ENCODE measurements at places on chromosomes 12 and 14.

- DNase-seq: no peak
These were observed 73.4 kb downstream of the DUSP6 start for GRCh38 chr12:89278862-89279261.

GRCh38 chr14:102007916-102008418, 43.6 kb downstream of the DYNC1H1 start:
- DNase-seq: no peak

DNA sequence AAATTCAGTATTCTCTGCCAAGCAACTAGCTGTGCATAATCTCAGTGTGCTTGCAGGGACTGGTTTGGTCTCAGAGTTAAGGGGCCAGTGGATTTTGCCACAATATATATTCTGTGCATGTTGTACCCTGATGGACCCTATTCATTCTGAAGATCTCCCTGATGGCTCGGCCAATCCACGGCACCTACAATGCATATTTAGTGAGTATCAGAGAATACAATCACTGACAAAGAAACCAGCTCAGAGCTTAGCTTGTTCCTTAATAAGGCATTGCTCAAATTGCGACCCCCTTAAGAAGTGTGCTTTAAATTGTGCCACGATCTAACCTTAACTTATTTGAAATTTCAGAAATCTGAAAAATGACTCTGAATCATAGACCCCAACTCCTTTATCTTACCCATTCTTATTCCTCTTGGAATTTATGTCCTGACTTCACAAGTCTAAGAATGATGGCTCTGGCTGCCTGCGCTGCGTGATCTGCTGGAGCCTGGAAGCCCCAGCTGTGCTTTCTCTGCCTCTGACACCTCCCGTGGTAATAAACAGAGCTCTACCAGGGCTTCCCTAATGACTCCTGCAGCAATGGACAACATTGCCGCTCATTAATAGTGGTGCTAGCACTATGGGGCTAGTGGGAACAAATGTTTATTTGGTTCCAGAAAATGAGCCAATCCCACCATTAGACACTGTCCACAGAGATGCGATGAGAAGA, 9.0 kb upstream of the DCAF4 start:
- DNase-seq: no peak

DNA sequence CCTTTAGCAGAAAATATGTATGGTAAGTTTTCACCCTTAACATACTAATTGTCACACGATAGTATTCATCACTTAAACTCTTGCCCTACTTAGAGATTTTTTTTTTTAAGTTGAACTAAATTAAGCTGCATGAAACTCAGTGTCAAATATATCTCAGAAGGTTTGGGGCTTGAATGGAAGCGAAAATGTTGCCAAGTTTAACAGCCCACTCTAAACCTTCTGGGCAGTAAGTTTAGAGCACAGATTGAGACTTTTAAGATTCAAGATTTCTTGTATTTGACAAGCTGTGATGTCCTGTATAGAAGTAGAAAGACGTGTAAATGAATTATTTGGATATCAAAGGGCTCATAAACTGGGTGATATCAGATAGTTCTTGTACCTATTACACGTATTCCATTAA, 287.3 kb upstream of the FLRT2 start:
- DNase-seq: no peak

GRCh38 chr12:39930101-39930500, 175.8 kb downstream of the SLC2A13 start:
- DNase-seq: no peak

DNA sequence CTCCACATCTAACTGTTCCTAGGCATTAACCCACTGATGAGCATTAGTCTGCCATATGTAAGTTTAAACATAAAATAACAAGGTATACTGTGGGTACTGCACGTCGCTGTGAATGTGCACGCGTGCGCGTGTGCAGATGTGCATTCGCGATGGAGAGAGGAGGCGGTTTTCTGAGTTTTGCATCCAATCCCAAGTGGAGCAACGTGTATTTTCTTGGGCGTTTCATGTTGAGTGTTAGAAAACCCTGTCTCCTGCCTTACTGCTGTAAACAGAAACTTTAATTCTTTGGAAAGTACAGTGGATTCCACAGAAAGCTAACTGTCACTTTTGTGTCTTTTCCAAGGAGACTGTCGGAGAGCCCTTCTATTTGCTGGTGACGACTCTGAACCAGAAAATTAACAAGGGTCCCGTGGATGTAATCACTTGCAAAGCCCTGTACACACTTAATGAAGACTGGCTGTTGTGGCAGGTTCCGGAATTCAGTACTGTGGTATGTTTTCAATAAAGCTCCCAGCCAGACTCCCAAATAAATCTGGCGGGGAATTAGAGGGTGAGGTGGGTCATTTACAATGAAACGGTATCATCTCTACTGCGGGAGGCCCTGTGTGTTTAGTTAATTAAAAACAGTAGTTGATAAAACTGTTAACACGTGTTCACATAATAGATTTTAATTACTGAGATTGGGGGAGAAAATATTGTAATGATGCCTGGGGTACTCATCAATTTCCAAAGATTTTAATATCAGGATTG, 116.5 kb downstream of the PLXNC1 start:
- no peak for DNase-seq

DNA sequence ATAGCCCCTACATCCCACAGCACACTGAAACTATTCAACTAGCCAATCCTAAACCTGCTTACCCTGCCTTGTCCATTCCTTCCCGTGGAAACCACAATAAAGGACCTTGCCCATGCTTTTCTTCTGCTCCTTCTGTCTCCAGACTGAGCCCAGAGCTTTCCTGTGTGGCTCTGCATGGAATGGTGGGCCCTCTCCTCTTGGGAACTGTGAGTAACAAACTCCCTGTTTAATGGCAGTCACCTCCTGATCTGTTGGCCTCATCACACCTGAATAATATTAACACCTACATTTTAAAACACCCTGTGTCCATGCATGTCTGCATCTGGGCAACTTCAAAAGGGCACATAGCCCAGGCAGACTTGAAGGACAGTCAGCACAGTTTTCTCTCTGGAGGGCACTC, 12.4 kb downstream of the LGR5 start:
- DNase-seq: no peak

DNA sequence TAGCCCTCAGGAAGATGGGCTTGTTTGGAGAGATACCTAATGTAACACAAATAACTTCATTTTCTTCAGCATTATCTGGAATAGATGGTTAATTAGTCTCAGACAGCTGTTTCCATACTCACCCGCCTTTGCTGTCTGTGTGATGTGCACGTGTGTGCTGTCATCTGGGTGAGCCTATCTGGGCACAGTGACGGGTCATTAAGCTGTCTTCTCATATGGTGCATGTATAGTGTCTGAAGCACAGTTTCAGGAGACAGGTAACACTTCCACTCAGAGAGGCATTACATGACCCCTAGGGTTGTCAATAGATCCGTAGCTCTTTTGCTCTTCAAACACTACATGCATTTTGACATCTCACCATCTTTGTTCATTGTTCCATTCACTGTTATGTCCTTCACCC, 493.3 kb downstream of the APAF1 start:
- no peak for DNase-seq

- no peak for DNase-seq
These were observed 42.7 kb downstream of the SSH1 start for GRCh38 chr12:108814462-108815211.

DNA sequence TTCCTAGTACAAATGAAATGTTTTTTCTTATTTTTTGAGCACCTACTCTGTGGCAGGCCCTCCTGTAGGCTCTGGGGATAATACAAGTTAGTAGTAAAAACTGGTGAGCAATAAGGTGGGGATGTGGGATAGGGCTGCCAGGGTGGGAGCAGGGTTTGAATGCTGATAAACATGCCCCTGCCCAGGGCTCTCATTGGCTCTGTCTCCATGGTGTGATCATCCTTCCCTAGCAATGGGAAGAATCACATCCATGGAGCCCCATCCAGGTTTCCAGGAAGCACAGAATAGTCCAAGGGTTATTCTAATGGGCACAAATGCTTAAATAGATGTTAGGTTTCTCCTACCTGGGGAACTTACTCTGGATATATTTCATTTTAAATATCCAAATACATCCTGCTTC, 45.5 kb downstream of the GIT2 start:
- no peak for DNase-seq

DNA sequence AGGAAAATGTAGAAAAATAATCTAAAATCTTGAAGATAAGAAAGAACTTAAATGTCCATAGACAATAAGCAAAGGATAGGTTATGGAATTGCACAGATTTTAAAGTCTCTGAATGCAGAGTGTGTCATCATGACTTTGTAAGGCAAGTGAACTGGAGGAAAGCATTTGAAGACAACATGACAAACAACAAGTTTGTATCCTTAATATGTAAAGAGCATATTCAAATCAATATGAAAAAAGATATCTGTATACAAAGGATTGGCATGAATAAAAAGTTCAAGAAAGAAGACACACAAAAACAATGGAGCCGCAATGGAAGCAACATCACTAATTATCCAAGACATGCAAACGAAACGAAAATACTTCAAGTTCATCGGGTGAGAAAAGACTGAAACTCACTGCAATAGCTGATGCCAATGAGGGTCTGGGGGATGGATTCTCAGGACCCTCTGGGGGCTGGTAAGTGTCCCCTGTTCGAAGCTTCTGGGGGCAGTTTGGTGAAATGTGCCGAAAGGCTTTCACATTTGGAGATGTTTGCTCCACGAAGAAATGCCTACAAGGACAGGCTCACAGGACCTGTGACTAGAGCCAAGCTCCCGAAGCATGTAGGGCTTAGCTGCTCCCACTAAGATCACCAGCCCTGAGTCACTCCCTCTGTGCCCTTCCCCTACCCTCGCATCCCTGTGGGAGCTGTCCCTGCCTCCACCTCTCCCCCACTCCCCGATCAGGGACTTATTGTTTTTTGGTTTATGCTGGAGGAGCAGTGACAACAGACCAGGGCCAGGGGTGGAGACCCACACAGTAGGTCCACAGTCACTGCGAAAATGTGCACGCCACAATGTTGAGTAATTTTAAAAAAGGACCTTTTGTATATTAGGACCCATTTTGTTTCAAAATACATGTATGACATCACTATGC, 345.7 kb upstream of the SFSWAP start:
- DNase-seq: no peak

DNA sequence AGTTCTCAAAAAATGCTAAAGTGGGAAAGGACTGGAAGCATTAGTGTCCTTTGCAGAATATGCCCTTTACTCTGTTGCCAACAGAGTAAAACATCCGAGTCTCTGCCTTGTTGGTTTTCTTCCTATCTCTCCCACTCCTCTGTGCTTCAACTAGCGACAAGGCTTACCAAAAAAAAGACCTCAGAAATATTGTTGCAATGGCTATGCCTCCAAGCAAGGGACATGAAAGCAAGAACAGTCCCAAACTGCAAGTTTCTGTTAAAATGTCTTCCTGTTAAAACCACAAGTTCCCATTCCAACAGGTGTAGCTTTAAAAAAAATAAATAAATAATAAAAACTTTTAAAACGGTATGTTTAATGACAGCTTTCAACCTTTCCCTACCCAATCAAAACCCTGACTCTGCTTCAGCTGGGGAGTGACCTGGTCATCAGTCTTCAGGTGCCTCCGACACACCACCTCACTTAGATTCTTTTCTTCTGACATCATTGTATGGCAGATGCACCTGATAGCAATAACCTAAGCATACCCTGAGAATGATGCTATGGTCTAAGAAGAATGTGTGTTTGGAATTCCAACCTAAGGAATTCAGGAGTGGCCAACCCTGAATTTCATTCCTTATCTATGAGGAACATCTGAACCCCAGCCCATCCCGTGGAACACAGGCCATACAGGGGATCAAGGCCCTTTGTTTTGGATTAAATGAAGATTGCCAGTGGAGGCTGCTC, 81.0 kb downstream of the RPS29 start:
- DNase-seq: no peak

Data from stimulated activated CD8-positive, alpha-beta memory T cell treated with anti-CD3 and anti-CD28 coated beads, Interleukin-4, amount 100 ng/mL, for 24 hours (primary cell).